ENCODE measurements at places on chromosomes 6 and 20.

DNA sequence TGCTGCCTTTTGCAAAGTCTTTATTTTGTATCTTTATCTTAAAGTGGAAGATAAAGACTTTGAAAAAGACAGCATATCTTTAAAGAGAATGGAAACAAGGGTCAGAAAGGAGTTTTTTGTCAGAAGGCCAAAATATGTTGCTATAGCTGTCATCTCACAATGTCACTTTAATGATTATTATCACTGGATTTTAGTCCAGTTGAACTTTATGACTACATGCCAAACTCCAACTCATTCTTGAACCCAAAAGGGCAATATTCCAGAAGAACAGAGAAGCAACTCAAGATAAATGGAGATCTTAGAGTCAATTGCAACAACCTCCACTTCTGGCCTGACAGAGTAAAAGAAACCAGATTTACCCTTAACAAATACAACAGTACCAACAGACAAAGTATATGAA, 47.3 kb upstream of the CLIC5 start:
- DNase-seq, result no peak

DNA sequence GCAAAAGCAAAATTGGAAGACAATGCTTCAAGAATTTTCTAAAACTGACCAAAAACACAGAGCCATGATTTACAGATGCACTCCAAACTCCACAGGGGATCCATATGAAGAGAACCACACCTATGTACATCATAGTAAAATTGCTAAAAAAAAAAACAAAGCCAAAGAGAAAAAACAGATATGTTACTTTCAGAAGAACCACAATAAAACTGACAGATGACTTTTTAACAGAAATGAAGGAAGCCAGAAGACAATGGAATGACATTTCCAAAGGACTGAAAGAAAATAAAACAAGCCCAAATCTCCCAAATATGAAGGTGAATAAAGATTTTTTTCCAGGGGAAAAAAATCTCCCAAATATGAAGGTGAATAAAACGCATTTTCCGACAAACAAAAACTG, 17.5 kb downstream of the TRERF1 start:
- no peak for DNase-seq

GRCh38 chr6:160513836-160514235, 150.2 kb downstream of the LPA start:
- no peak for DNase-seq

DNA sequence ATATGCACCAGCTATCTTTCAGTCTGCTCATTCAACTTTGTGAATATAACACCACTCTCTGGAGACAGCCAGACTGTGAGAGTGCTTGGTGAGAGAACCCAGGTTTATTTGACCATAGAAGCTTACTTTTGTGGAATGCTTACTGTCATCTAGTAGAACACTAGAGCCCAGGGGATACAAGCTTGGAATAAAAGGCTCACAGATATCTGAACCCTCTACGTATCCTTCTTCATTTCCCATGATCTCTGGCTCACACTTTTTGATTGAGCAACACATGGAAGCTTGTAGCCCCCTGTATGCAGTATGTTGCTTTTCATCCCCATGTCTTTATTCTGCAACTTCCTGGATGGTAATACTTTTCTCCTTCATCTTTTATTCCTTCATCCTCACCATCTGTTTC, 835.3 kb upstream of the CITED2 start:
- no peak for DNase-seq

- DNase-seq, result no peak
Measured at GRCh38 chr6:118659513-118660217, 8.3 kb upstream of the CEP85L start.

DNA sequence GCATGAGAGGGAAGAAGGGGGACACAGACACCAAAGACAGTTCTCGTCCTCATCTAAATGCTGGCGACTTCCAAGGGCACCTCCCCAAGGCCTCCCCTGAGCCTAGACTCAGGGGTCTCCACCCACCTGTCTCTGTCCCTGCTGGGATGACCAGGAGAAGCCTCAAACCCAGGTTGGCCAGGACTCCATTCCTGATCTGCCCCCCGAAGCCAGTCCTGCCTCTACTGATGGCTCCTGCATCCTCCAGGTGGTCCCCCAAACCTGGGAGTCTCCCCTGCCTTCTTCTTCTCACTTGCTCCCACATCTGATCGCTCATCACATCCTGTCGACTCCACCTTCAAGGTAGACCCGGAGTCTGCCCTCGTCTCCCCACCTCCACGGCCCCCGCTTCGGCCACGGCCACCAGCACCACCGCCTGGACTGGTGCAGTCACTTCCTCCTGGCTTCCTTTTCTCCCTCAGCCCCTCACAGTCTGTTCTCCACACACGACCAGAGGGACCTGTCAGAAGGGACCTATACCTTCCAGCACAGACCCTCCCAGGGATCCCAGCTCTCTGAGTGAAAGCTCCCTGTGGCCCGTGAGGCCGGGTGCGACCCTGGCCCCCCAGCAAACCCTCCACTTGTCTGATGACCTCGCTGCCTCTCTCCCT, 92.1 kb downstream of the CEBPB start:
- DNase-seq, result no peak

GRCh38 chr20:38473367-38473795, 738 bp downstream of the RALGAPB start:
- peak; percentile 17 for DNase-seq

- DNase-seq, result peak; percentile 35
Measured at GRCh38 chr20:2206957-2207769, 88.6 kb upstream of the TGM3 start.

- DNase-seq, result no peak
Measured at GRCh38 chr6:141326925-141327324, 805.8 kb upstream of the GJE1 start.

GRCh38 chr20:60957621-60958020, 294.4 kb upstream of the CDH4 start:
- DNase-seq, result no peak

DNA sequence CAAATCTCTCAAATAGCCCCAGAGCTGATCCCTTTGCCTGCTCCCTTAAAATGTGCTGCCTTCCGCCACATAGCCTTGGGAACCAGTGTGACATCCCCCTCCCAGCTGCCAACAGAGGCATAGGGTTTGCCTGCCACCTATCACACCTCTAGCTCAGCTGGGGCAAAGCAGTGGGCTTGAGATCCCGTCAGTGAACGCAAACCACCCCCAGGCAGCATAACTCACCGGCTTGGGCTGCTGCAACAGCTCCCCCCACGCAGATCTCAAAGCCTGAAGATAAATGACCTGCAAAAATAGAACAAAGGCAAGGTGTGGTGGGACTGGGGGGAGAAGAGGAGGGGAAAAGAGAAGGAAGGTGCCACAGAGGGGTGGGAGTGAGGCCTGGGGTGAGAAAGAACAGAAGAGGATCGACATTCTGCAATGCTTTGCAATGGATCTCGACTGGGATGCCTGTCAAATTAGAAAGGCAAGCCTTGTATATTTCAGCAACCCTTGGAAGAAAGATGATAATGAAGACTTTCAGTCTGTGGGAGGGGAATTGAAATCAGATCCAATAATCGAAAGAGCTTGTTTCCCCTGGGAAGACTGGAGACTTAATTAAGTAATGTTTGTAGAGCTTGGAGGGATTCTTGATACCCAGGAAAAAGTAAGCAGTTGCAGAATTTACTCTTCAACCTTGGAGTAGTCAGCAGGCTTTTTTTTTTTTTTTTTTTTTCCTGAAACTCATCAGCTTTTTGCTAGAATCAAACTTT, 1.3 kb downstream of the PDYN start:
- DNase-seq, result no peak

DNA sequence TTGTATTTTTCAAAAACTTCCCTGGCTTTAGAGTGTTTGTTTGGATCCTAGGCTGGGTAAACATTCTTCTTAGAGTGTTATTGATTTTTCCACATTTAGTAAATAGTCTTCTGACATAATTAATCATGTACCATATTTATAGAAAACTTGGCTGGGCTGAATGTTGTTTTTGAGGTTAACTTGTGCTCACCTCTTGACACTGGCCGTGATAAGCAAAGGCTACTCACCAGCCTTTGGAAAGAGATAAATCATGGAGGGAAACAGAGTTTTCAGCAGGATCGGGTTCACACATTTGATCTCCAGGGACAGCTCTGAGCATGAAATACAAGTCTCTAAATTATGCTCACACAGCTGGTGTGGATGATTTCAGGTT, 6.2 kb upstream of the CD93 start:
- peak; percentile 51 for DNase-seq

- DNase-seq, result peak; percentile 29
Measured at GRCh38 chr6:22041797-22042480, 254.9 kb downstream of the PRL start.

DNA sequence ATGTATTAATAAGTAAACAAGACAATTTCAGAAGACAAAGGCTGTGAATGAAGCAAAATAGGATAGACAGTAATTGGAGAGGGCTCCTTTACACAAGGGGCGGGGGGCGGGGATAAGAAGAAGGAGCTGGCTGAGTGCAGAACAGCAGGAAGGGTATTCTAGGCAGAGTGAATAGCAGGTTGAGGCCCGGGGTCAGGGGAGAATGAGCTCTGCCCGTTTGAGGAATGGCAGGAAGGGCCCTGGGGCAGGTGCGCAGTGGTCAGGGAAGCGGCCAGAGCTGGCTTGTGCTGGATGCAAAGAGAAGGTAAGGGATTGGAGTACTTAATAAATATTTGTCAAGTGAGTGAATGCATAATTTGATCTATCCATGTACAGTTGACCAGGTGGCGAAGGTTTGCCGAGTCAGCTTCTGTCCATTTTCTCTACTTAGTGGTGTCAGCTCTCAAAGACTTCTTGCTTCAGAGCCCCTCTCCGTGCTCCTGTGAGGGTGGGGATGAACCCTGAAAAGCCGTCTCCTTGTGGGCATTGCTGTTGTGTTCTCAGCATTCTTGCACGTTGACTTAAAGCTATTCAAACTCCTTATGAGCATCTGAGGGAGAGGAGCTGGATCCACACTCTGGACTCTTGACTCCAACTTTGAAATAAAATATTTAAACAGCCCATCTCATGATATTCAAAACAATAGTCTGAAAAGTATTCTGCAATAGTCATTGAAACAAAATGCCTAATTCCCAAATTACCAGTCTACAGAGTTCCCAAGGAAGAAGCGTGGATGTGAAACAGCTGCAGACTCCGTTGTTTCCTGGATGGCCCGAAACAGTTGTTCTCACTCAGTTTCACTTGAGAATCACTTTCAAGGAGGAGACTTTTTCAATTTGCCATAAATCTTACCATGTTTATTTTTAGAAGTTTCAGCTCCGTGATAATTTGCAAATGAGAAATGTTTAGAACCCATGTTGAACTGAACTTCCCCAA, 105.1 kb downstream of the EDN3 start:
- no peak for DNase-seq

- DNase-seq, result no peak
Measured at GRCh38 chr6:158897236-158897635, 78.1 kb upstream of the EZR start.

- DNase-seq, result no peak
Measured at GRCh38 chr6:79650950-79651349, 19.8 kb downstream of the SH3BGRL2 start.

DNA sequence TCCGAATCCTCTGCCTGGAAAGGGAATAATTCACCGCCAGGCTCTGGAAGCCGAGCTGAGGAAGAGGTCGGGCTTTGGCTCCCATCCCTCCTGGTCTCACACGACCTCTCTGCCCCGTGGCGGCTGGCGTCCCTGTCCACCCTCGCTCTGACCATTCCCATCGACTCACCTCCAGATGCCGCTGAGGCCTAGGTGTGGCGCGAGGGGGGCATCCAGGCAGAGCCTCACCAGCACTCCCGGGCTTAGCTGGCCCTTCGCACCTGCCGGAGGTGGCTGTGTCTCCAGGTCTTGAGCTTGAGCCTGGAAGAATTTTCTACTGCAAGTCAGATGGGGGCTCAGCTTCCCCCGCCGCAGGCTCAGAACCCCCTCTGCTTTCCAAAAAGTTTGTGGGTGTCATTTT, 28.5 kb upstream of the SMOC2 start:
- DNase-seq, result no peak

DNA sequence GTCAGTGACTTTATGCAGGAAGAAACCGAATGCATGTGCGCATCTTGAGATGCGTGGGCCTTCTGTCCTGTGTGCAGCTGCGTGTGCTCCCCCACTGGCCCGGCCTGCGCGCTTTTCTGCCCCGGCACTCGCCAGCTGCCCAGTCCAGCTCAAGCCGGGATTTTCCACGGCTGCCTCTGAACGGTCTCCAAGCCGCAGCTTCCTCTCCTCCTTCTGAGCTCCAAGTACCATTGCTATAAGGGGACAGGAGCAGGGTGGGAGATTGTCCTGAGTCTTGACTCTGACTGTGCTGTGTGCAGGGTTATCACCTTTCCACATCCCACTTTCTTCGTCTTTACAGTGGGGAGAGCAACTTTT, 302.8 kb downstream of the THBS2 start:
- DNase-seq, result no peak

GRCh38 chr6:107491138-107491609, 1.3 kb downstream of the SOBP start:
- no peak for DNase-seq

- DNase-seq, result no peak
Measured at GRCh38 chr6:45507186-45507585, 129.5 kb upstream of the SUPT3H start.

DNA sequence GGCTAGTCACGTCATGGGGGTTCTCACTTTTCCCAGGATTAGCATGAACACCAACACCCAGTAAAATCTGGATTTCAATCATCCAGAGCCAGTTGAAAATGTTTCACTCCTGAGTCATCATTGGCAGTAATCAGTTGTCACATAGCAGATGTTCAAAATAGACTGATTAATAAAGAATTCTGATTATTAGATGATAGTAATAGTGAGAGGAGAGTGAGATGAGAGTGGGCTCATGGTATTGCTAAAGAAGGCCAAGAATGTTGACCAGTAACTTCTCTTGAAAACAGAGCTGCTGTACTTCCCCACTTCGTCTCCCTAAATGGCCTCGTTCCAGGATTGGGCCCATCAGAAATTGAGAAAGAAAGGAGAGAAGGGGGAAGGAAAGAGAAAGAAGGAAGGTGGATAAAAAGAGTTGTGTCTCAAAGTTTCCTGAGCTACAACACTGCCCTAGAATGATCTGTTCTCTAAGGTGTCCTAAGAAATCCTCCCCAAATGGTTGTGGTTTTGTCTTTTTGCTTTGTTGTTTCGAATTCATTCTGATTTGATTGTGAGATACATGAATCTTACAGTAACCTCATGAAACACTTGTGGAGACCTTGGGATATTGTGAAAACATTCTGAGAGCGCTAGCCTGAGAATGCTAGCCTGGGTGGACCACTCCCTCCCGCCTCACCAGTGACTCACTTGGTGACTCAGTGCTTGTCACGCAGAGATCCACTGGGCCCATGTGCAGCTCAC, 502.2 kb upstream of the JARID2 start:
- DNase-seq, result peak; percentile 97

DNA sequence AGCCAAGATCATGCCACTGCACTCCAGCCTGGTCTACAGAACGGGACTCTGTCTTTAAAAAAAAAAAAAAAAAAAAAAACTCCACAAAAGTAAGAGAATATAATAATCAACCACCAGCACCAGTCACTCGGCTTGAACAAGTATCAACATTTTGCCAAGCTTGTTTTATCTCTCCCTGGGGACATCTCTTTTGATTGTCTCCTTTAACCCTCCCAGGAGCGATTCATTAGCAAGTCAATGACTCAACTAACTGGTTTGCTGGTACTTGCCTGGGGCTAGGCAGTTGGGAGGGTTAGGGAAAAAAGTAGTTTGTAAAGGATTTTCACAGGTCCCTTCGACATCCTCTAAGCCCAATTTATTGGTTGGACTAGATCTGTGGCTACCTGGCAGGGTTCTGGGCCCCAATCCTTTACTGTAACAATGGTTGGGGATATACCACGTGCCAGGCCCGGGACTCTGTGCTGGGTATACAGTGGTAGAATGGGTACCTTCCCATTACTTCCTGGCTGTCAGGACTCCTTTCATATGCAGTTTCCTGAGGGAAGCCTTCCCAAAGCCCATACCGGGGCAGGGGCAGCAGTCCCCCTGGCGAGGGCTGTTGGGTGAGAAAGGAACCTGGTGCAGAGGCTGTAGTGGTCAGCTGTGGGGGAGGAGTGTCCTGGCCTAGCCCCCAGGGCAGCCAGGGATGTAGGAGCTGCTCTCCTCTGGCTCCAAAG, 12.2 kb downstream of the TGIF2 start:
- peak; percentile 82 for DNase-seq
